Stimulated activated CD4-positive, alpha-beta T cell treated with anti-CD3 and anti-CD28 coated beads, Interleukin-15, amount 100 ng/mL, for 1 hour (primary cell): ENCODE measurements at places on chromosomes 6 and 20.
A peak's percentile ranks its signal among the peaks of the same experiment; 100 is the strongest.

DNA sequence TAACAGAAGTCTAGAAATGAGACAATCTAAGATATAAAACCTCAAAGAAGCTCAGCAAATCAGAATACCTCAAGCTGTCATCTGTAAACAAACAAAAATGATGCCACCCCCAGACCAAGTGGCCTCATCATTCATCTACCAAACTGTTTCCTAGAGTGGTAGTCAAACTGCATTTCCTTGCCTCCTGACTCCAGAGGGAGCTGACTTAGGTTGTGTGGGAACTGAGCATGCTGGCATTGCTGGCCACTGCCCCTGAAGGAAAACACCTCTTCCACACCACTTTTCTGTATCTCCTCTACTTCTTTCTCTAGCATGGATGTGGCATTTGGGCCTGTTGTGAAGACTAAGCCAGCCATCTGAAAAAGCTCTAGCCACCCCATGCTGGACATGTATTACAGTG is 56.3 kb downstream of the ZHX3 start:
- no peak for DNase-seq

DNA sequence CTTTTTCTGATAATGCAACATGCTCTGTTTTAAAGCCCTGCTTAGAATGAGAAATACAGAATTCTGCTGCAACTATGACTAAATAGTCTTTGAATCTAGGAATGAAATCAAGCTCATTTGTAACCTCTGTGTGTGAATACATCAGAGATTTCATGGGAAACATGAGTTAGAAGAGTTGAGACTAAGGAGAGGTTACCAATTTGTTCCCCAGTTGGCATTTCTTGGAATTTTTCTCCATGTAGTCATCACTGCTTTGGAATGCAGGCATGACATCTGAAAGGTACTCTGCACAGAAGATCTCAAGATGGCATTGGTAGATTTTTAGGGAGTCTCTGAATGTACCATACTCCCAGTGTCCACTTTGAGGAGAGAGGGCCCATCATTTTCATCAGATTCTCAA is 237.2 kb downstream of the TFAP2A start:
- no peak for DNase-seq

GRCh38 chr6:142013875-142014495 is 118.7 kb upstream of the GJE1 start:
- DNase-seq = no peak

- DNase-seq = no peak
Measured at GRCh38 chr6:90263633-90264032, 33.0 kb downstream of the BACH2 start.

DNA sequence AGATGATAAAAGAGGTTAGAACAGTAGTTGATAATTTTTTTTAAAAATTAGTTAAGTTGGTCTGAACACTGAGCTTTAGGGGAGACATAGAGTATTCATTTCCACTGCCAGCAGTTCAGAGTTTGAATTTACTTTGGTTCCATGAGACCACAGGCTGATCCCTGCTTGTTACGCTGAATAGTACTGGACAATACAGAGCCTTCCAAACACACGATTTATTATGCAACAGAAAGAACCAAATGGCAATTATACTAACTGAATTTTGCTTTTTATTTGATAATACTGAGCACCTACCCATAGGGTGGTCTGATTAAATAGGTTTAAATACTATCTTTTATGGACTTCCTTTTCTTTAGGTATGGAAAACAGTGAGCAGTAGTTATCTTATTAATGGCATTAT is 111.4 kb downstream of the POPDC3 start:
- no peak for DNase-seq

- no peak for DNase-seq
Measured at GRCh38 chr20:22368235-22368634, 216.1 kb downstream of the FOXA2 start.

GRCh38 chr20:58568483-58569240 is 53.5 kb upstream of the APCDD1L start:
- no peak for DNase-seq

- DNase-seq = no peak
Measured at GRCh38 chr6:2225422-2226392, 19.7 kb downstream of the GMDS start.

DNA sequence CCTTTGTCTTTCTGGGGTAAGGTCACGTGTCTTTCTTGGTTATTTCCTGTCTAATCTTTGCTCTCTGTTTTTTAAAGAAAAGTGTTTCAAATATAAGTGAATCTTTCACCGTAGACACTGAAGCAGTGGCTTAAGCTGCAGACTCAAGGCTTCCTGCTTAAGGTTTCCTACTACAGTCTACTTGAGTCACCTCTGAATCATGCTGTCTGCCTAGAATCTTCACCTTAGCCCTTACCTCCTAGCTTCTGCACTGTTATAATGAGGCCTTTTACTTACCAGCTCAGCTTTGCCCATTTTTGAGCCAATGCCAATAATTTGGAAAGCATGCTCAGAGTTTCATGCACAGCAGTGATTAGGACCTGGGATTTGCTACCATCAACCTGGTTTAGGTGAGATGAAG is 30.6 kb downstream of the ADGRF4 start:
- DNase-seq = no peak

DNA sequence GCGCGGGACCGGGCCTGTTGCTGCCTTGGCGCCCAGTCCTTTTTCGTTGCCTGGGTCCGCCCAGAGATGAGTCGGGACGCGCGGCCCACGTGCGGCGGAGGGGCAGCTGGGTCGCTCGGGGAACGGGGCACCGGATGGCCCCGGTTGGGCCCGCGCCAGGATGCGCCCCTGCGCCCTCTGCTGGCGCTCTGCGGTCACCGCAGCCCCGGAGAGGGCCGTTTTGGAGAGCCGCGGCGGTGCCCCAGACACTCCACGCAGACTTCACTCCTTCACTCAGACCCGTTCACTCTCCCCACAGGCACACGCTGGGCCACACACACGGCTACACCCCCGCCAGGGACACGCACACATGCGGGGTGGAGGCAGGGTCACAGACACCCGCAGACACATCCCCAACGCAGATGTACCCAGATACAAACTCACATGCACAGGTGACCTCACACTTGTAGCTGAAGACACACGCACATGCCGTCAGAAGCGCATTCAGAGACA is 38.8 kb downstream of the SRC start:
- DNase-seq = peak; percentile 66

GRCh38 chr6:83006270-83006905 is 59.3 kb downstream of the UBE3D start:
- no peak for DNase-seq

DNA sequence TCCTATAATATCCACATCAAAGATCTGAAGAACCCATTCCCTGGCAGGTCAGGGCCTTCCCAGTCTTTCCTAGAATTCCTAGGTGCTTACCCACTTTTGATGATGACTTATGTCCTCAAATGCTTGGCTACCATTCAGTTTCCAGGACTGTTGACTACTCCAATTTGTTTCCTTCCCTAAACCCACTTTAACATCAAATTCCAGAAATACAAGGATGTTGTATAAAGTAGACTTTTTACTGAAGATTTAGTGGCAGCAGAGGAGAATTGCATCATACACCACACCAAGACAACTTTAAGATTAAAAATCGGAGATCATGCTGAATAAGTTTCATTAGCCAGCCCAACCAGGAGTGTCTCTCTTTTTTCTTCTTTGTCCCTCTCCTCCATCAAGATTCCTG is 203.3 kb upstream of the LAMP5 start:
- no peak for DNase-seq

DNA sequence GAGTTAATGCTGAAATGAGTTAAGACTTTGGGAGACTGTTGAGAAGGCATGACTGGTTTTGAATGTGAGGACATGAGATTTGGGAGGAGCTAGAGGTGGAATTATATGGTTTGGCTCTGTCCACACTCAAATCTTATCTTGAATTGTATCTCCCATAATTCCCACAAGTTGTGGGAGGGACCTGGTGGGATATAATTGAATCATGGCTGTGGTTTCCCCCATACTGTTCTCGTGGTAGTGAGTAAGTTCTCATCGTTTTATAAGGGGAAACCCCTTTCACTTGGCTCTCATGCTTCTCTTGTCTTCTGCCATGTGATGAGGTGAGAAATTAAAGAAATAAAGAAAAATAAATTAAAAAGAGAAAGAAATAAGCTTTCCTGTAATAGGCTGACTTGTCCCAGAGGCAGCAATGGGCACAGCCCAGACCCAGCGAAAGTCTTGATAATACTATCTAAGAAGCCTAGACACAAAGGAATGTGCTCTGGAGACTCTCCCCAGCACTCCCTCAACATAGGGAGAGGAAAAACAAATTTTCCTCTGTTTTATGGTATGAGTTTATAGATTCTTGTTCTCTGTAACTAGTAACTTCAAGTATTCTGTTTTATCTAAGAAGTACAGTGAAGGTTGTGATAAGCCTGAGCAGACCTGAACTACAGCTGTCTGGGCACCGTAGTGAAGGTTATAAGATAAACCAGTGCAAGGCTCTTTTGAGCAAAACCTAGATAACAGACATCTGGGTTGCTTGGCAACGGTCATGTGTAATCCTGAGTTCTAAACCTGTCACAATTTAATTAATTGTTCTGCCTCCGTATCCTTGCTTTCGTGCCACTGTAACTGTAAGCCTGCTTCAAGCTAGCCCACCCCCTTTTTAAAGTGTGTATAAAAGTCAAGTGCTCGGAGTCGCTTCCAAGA is 88.9 kb upstream of the ECI2 start:
- DNase-seq = no peak

- DNase-seq = peak; percentile 12
Measured at GRCh38 chr6:52994839-52995088, 320 bp downstream of the GSTA4 start.

GRCh38 chr6:170132561-170132991 is 158.3 kb downstream of the DLL1 start:
- DNase-seq = no peak

DNA sequence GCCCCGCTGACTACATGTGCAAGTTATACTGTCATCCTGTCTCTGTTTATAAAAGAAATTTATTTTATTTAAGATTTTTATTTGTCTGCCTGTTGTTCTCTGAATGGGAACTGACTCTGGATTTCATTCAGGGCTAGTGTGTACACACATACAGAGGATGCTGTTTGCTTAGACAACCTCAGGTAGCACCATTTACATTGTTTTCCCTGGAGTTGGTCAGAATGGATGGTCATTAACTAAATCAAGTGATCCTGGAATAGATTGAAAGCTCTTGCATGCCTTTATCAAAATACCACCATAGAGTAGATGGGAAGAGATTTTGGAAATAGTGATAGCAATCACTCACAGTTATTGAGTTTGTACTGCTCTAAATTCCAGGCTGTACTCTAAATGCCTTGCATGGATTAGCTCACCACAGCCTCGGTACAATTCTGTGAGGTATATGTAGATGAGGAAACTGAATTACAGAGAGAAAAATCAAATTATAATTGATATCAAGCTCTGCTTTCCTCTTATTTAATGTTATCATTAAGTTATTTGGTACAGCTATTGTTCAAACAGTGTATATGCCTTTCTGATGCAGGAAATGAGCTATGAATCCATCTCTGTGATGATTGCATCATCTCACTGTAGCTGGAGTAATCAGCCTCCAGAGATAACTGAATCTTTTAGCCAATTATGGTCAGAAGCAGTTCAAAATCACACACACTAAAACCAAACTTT is 51.9 kb downstream of the RNF217 start:
- DNase-seq = no peak

DNA sequence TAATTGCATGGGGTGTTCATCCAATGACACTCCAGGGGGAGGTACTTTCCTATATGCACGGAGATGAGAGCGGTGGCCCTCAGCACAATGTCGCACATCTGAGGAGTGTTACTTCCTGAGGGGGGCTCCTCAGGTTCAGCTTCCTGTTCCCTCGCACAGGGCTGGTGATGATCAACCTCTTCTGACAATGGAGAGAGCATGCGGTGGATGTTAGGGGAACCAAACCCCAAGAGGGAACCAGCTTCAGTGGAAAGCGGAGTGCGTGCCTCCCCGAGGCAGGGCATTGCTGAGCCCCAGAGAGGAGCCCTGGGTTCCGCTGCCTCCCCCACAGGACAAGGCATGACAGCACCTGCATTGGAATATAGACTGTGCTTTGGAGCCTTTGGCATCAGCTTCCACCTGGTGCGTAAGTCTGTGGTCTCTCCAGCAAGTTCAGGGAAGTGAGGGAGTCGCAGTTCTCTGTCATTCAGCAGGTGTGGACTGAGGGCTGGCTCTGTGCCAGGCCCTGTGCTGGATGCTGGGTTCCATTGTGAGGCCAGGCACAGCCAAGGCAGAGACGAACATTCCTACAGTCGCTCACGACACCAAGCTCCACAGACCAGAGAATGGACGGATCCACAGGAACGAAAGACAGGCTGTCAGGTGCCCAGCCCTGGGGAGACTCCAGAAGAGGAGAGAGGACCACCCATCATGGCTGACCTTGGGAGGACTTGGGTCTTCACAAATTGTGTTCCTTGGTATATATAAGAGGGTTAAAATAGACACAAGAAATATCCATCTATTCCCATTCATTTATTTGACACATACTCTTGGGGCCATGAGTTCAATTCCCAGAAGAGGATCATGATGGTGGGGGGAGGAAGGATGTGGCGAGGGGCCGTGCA is 3.9 kb upstream of the ZNF831 start:
- DNase-seq = no peak

DNA sequence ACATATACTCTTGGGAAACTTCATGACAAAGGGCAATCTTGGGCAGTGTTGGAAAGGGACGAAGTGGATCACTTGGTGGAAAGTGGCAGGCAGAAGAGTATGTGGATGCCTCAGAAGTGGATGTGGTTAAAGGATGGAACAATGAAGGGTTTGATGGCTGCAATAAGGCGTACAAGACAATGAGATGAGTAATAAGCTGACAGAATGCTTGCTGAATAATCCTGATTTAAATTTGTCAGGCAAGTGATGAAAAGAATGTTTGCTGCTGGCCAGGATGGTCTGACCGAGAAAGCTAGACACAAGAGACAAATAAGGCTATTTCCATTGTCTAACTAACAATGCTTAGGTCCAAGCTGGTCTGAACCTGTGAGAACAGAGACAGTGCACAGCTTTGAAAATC is 61.6 kb upstream of the CEP85L start:
- DNase-seq = no peak

- DNase-seq = no peak
Measured at GRCh38 chr20:50409495-50409894, 100.7 kb upstream of the PTPN1 start.

GRCh38 chr20:51639206-51639832 is 96.8 kb upstream of the NFATC2 start:
- no peak for DNase-seq

- DNase-seq = no peak
Measured at GRCh38 chr20:15711177-15711576, 862.1 kb downstream of the KIF16B start.

DNA sequence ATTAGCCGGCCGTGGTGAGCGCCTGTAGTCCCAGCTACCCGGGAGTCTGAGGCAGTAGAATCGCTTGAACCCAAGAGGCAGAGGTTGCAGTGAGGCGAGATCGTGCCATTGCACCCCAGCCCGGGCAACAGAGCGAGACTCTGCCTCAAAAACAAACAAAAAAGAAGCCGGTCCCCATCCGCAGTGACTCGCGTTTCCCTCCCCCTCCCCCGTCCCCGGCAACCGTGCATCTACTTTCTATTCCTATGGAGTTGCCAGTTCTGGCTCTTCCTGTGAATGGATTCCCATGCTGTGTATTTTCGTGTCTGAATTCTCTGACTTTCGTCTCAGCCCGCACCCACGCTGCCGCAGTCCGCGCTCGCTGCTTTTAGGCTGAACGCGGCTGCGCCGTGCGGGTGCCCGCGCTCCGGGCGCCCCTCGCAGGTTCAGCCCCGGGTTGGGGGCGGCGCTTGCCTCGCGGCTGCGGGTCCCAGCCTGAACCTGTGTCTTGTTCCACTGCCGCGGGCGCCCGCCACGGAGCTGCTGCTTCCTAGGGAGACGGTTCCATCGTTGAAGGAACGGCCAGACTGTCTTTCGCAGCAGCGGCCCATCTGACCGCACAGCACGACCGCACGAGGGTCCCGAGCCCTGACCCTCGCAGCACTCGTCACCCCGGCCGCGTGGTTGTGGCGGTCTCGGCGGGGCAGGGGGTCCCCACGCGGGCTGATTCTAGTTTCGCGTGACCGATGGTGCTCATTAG is 1.1 kb upstream of the MRGBP start:
- DNase-seq = no peak
